Stimulated activated CD8-positive, alpha-beta memory T cell treated with anti-CD3 and anti-CD28 coated beads, Interleukin-15, amount 100 ng/mL, for 4 hours (primary cell): ENCODE measurements at places on chromosomes 6 and 20.

DNA sequence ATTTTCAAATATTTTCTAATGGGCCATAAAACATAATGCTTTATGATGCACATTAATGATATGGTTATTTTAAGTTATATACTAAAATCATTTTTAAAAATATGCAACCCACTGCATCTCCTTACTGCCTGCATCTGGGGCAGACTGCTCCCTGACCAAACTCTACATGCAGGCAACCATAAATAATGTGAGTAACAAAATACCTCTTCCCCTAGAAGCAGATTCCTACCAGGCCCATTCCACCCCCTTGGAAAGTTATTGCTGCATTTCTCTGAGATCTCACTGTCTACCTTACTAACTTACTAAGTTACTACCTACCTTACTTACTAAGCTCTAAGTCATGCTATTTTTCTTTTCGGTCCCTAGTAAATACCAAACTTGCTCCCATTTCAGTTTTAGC lies 71.8 kb downstream of the ATG5 start:
- DNase-seq, result no peak

- DNase-seq, result no peak
These were observed 17.8 kb upstream of the HLA-DRB1 start for GRCh38 chr6:32607263-32607987.

DNA sequence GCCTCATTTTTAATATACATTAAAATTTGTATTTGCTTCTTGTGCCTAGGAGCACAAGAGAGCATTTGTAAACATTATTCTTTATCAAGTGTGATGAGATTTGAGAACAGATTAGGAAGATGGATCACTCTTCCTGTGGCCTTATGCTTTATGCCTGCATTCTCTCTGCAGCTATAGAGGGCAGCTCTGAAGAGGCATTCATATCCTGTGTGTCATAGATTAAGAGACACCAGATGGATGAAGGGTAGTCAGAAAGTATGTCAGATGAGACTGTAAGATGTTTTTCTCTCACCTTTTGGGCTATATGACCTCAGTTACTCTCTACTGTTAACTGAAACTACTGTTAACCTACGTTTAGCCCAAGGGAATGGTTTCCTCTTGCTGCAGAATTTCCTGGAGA lies 61.4 kb downstream of the DNAH8 start:
- DNase-seq, result no peak

DNA sequence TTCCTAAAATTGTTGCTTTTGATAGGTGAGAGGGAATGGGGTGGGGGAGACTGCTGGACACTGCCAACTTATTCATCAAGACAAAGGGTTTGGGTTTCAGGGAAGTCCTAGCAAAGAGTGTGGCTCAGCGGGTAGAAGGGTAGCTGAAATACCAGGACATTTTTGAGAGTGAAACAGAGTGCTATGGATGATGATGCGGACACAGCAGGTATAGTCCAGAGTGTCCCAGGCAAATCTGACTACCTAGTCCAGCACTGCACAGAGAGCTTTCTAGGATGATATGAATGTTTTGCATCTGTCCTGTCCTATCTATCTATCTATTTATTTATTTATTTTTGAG lies 154.3 kb downstream of the BCAS1 start:
- DNase-seq, result no peak

- no peak for DNase-seq
These were observed 7.6 kb downstream of the GNAS-AS1 start for GRCh38 chr20:58843128-58843556.

- no peak for DNase-seq
These were observed 439.1 kb upstream of the OPRM1 start for GRCh38 chr6:153599901-153600300.

GRCh38 chr20:25398376-25399036 lies 7.9 kb upstream of the ABHD12 start:
- DNase-seq, result no peak
